ENCODE measurements at places on chromosomes 7 and 10.

GRCh38 chr10:24958091-24958720 lies 5.8 kb upstream of the PRTFDC1 start:
- no peak for DNase-seq

- no peak for DNase-seq
Measured at GRCh38 chr10:86047588-86047987, 319.0 kb downstream of the GRID1 start.

GRCh38 chr10:51384971-51385370 lies 310.7 kb downstream of the PRKG1 start:
- no peak for DNase-seq

- no peak for DNase-seq
Measured at GRCh38 chr10:66910671-66911070, 15.2 kb upstream of the LRRTM3 start.

DNA sequence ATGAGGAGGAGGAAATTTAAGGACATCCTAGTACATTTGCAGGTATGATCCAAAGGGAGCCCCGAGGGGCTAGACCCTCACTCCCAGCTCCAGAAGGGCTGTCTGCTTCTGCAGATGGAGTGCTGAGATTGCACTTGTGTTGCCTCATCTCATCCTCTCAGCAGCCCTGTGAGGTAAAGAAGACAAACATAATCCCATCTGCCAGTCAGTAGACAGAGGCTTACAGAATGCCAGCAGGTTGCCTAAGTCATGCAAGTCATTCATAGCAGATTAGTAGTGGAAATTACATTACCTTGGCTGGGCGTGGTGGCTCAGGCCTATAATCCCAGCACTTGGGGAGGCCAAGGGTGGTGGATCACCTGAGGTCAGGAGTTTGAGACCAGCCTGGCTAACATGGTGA lies 45.4 kb downstream of the BLVRA start:
- no peak for DNase-seq

- no peak for DNase-seq
Measured at GRCh38 chr7:113813471-113813870, 105.3 kb downstream of the PPP1R3A start.

DNA sequence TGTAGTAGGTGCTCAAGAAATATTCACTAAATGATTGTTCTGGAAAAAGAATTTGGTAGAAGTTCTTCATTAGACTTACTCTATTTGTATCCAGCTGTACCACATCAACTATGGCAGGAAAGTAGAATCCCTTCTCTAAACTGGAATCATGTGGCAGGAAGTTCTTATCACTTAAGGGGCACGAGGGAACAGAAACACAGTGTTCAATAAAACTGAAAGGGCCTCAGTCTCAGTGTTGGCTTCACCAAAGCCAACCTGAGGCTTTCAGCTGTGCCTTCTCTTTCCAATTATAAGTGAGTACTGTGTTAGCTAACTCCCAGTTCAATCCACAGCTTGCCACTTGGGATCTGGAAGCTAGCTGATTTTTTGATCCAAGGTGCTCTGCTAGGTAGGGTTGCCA lies 257.6 kb upstream of the LRGUK start:
- DNase-seq: no peak

DNA sequence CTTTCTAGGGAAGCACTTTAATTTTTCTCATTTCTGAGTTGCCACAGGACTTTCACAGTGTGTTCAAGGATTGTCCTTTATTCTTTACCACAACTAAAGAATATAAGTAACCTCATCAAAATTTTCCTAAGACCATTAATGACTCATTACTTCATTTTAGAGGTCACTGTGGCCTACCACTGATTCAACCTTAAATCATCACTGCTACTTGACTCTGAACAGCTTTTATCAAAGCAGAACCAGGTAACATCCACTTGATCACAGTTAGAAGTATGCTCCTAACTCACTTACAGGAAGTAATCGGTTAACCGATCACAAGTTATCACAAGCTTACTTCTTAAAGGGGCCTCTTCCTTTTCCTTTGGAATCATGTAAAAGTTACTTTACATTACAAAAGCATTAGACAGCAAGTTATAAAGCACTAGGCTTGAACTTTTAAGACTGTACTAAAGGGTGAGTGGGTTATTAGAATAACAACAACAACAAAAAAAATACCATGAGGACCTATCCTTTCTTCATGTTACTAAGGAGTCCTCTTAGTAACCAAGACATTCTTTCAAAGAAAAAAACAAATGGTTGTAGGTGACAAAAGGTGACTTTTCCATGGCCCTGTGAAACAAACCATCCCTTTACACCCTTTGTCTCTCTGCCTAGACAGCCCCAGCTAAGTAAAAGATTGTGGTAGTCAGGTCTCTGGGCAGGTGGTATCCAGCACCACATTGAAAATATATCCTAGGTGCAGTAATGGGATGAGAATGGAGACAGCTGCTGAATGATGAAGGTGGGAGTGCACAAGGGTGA lies 40.0 kb upstream of the PDK4 start:
- DNase-seq: no peak

DNA sequence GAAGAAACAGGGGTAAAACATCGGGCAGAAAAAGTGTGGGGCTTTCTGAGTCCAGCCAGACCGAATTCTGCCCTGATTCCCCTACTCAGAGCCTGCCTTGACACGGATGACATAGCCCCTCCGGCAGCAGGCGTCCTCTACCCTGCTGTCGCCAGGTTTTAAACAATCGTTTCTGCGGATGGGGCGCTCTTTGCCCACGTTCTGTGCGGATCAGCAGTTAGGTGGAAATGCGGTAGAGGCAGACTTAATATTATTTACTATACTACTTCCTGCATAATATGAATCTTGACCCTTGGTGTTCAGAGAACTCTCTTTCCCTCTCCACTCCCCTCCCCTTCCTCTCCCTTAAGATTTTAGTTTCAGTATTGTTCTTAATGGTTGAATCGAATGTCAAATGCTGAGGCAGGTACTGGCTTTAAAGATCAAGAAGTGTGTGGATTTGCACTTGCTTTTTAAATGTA lies 2.4 kb downstream of the GATA3 start:
- DNase-seq: no peak

GRCh38 chr7:122651451-122651850 lies 47.5 kb downstream of the RNF133 start:
- no peak for DNase-seq

DNA sequence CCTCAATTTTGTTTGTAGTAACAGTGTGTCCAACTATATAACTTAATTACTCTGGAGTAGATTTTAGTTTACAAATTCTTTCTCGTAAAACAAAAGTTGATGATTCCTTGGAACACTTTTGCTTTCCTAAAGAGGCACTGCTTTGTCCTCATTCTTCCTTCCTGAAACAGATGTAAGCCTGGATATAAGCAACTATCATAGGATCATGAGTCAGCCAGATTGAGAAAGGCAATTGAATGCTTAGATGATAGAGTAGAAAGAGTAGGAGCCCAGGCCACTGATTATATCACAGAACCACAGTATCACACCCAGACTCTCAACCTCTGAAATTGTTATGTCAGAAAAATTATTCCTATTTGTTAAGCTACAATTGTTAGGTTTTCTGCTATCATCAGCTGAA lies 69.9 kb downstream of the TMEM106B start:
- peak; percentile 20 for DNase-seq

DNA sequence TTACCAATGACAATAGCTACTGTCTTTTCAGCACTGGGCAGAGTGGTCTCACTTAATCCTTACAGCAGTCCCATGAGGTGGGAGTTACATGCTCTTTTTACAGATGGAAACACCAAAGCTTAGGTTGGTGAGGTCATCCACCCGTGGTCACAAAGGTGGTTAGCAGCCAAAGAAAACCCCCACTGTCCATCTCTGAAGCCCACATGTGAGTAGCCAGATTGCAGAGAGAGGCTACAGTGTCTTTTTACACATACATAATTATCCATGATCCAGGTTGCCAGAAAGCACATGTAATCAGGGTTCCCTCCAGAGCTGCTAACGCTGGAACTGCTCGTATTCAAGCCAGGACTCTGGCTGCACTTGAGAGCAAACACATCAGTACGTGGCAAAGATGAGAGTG lies 24.6 kb upstream of the ANKRD2 start:
- no peak for DNase-seq

DNA sequence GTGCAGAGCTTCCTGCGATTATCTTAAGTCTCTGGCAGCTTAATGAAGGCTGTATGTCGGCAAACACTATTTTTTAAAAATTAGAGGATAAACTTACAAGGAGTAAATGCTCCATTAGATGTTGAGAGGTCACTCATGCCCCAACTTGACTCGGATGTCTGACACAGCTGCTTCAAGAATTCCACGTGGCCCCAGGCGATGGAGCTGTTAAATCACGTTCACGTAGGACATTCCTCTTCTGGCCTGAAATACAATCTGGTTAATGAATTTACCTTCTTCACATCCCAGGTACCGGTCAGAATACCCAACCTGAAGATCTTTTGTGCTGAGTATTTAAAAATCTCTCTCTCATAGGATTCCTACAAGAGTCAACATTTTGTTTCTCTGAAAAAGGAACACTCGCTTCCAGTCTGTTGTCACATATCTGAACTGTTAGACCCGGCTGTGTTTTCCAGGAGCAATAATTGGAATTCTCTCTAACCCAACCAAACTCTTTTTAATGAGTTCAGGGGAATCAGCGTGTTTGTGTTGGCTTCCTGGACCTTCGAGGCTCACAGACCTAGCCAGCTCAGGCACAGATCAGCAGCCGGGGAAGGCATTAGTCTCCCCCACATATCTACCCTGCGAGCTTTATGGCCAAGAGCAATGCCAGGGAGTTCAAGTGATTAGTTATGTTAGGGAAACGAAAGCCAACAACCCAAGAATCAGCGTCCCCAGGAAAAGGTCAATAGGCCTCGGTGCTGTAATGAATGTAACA lies 284.9 kb downstream of the FGFR2 start:
- no peak for DNase-seq

GRCh38 chr10:96369890-96370583 lies 11.2 kb upstream of the OPALIN start:
- DNase-seq: no peak

DNA sequence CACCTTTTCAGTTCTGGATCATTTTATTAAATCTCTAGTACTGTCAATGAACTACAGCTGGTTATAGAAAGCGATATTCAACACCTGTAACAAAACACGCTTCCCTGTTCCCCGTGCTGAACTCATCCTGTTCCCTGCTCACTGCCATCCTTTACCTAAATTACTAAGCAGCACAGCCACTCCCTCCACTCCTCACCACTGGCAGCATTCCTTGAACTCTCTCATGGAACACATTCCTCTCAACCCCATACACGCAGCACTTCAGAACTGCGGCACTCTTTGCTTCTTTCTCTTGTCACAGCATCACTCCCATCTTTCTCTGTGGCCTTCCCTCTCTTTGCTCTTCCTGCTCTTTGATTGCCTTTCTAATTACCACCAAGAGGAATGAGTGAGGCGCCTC lies 27.4 kb downstream of the RELN start:
- DNase-seq: no peak

- DNase-seq: no peak
Measured at GRCh38 chr10:112774210-112774609, 175.8 kb upstream of the TCF7L2 start.

GRCh38 chr7:143327903-143328302 lies 12.0 kb downstream of the CLCN1 start:
- DNase-seq: no peak

- no peak for DNase-seq
Measured at GRCh38 chr10:67519434-67519833, 176.6 kb downstream of the CTNNA3 start.

DNA sequence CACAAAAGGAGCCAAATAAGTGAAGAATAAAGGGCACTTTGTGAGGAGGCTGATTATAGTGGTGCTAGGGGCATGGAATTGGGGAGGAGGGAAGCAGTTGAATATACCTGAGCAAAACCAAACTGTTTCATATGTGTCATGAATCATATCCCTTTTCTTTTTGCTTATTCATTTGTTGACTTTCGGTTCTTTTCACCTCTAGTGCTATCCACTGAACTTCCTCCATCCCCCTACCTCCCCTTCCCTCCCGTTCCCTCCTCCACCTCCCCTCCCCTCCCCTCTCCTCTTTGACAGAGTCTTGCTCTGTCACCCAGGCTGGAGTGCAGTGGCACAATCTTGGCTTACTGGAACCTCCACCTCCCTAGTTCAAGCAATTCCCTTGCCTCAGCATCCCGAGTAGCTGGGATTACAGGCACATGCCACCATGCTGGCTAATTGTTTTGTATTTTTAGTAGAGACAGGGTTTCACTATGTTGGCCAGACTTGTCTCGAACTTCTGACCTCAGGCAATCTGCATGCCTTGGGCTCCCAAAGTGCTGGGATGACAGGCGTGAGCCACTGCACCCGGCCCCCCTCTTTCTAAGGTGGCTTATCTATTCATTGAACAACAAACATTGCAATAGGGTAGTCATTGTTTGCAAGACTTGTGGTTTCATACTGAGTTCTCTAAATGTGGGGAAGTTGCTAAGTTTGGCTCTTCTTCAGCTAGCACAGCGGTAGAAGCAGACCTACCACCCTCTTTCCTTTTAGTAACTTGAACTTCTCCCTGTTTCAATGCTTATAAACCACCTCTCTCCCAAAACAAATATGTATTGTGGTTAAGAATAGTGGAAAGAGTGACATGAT lies 150.4 kb upstream of the PRPS1L1 start:
- DNase-seq: peak; percentile 90

- DNase-seq: no peak
Measured at GRCh38 chr7:22647451-22648257, 79.3 kb upstream of the IL6 start.

- peak; percentile 22 for DNase-seq
Measured at GRCh38 chr7:101927802-101928201, 110.4 kb downstream of the CUX1 start.

GRCh38 chr10:48976196-48976595 lies 36.6 kb upstream of the LRRC18 start:
- peak; percentile 5 for DNase-seq
